ENCODE measurements at places on chromosomes 3 and 15. TPM values are rescaled to one million over a fixed set of nuclear protein-coding genes. Genes with fewer than 3 reads are reported as not detected.

- DNase-seq = no peak
These were observed 26.8 kb upstream of the SLCO2A1 start for GRCh38 chr3:134056464-134056891.

Gene ANKRD63
- not detected for total RNA-seq

- DNase-seq = no peak
These were observed 23.5 kb downstream of the TMEM43 start for GRCh38 chr3:14148041-14148985.

- DNase-seq = no peak
These were observed 28.6 kb downstream of the SOX14 start for GRCh38 chr3:137792626-137793271.

Gene NEK10
- total RNA-seq = 0.76 TPM

GRCh38 chr3:16279010-16279801, 14.2 kb downstream of the OXNAD1 start:
- no peak for DNase-seq

DNA sequence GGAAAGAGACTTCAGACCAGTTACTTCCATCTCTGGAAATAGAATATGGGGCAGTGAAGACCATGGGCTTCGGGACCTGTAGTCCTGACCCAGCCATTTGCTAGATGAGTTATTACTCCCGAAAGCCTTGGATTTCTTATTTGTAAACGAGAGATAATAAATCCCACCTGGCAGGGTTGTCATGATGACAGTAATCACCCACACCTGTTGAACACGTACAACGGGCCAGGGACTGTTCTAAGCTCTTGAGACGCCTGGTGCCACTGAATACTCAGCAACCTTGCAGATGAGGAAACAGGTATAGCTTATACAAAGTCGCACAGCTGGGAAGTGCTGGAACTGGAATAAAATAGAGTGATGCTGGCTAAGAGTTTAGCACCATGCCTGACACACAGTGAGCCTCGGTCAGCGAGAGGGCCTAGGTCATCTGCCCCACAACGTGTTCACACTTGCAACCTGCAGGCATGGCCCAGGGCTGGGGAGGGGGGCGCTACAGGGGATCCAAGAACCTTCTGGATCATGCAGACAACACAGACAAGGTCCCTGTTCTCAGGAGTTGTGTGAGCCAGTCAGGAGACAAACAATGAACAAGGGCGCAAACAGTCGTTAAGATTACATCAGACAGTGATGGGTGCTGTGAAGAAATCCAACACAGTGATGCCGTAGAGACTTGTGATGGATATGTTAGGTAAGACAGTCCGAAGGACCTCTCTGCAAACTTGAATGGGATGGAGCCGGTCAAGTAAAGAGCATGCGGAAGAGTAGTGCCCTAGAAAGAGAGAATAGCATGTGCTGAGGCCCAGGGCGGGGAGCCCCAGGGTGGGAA, 89.2 kb downstream of the CORO2B start:
- DNase-seq = no peak

DNA sequence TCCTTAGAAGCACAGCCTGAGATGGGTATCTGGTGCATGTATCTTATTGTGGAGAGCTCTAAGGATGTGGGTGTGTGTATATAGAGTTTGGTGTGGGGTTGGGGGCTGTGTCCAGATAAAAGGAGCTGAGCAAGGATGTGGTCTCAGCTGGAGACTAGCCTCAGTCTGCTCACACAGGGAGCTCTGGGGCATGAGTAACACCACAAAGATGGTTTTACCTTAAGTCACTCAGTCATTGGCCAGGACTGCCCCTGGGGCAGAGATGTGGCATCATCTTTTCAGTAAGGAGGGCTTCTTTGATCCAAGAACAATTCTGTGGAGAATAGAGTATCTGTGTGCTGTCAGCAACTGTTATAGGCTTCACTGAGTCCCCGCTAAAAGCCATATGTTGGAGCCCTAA, 163.4 kb upstream of the NUDT16 start:
- DNase-seq = no peak

DNA sequence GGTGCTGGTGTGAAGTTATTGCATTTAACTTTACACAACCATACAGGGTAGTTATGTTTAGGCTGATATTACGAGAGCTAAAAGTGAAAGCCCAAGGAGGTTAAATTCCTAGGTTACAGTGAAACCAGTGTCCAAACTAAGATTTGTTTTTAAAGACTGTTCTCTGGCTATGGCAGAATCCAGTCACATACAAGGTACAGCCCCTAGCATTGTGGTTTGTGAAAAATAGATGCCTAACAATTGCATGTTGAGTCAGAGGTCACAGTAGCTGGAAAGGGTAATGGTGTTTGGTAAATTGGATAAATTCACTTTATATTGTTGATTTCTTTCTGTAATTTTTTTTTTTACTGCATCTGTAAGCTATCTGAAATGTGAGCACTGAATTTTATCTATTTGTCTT, 614.6 kb upstream of the TBL1XR1 start:
- no peak for DNase-seq

DNA sequence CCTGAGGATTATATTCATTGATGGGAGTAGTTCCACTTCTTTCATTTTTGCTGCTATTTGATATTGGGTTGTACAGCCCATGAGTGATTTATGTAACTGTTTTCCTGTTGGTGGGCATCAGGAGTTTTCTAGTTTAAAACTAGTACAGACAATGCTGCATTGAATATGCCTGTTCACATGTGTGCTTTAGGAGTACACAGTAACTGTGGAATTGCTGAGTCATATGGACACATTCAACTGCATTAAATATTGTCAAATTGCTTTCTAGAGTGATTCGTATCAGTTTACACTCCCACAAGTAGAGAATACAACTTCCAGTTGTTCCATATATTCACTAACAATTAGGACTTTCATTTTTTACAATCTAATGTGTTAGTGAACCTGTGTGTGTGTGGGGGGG, 59.8 kb upstream of the THSD4 start:
- no peak for DNase-seq

DNA sequence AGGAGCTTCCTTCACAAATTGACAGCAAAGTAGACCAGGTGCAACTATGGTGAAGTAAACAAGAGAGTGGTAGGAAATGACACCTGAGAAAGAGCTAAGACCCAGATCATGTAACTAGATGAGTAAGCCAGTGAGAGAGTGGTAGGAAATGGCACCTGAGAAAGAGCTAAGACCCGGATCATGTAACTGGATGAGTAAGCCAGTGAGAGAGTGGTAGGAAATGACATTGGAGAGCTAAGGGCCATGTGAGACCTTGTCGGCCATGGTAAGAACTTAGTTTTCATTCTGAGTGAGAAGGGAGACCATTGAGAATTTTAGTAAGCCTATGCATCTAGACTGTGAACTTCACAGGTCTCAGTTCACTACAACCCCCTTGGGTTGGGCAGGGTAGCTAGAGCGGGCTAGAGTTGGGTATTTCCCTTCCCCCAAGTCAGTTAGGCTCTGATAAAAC, 5.4 kb upstream of the SENP7 start:
- no peak for DNase-seq

Gene UBXN7
- total RNA-seq = 10.9 TPM

- DNase-seq = peak; percentile 37
These were observed 64.3 kb downstream of the CMTM8 start for GRCh38 chr3:32302601-32303398.

DNA sequence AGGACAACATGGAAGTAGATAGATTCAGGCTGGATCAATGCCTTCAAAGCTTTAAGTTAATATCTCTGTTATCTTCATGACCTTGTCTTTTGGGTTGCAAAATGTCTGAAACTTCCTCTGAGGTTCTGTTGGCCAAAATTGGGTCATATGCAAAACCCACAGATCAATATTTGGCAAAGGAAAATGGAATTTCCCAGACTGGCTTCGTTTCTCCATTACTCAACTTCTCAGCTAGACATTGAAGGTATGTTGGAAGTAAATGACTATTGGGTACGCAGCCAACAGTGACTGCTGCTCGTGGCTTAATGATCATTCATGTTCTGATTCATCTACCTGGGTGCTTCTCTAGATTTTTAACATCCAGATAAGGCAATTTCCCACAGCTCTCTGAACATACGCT, 675.4 kb upstream of the SGO1 start:
- DNase-seq = no peak

Gene SLCO2A1
- total RNA-seq = 1.5 TPM

DNA sequence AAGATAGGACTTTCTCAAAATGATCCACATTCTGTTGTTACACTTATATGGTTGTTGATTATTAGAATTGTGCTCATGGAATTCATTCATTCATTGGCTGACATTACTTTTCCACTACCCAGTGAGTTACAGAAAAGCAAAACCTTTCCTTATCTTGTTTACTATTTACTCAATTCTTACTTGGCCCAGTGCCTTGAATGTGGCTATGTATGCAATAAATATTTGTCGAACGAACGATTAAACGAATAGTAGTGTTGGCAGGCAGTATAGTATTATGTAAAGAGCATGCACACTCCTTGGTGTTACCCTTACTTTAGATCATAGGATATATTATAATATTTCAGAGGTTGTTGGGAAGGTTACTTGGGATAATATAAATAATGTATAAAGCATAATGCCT, 31.0 kb downstream of the CTDSPL2 start:
- no peak for DNase-seq

DNA sequence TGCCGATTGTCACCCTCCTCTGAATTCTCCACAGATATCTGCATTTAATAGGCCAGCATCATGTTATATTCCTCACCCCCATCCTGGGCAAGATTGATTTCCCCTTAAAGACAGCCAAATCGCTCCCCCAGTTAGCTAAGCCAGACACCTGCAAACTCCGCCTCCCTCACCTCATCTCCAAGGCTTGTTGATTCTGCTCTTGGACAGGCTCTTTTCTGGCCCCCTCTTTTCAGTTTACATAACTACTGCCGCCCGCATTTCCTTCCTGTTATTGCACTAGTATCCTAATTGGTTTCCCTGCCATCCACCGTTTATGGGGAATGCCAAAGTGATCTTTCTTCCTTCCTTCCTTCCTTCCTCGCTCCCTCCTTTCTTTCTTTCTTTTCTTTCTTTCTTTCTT, 214.7 kb upstream of the MRPL3 start:
- no peak for DNase-seq

- DNase-seq = no peak
These were observed 75.5 kb downstream of the DCLK3 start for GRCh38 chr3:36688815-36689214.

DNA sequence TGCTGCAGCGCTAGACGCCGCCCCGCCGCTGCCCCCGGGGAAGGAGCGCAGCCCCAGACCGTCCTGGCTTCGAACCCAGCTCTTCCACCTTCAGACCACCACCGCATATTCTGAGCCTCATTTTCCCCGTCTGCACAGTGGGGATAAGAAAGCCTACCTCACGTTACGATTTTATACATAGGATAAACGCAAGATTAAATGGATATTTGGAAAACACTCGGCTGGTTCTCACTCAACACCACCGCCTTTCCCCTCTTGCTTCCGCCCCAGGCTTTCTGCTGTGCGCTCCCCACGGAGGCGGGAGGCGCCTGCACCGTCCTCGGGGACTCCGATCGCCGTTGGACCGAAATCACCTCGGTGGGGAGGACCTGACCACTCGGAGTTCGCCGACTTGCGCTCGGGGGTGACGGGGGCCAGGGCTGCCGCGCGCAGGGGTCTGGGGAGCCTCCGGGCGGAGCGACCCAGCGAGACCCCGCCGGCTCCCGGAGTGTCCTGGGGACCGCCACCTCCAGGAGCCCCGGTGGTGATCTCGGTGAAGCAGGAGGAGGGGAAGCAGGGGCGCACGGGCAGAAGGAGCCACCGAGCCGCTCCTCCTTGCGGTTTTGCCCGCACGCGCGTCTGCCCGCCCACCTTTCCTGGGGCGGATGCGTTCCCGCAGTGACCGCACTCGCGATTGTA, 4.0 kb downstream of the FBXL22 start:
- DNase-seq = no peak

DNA sequence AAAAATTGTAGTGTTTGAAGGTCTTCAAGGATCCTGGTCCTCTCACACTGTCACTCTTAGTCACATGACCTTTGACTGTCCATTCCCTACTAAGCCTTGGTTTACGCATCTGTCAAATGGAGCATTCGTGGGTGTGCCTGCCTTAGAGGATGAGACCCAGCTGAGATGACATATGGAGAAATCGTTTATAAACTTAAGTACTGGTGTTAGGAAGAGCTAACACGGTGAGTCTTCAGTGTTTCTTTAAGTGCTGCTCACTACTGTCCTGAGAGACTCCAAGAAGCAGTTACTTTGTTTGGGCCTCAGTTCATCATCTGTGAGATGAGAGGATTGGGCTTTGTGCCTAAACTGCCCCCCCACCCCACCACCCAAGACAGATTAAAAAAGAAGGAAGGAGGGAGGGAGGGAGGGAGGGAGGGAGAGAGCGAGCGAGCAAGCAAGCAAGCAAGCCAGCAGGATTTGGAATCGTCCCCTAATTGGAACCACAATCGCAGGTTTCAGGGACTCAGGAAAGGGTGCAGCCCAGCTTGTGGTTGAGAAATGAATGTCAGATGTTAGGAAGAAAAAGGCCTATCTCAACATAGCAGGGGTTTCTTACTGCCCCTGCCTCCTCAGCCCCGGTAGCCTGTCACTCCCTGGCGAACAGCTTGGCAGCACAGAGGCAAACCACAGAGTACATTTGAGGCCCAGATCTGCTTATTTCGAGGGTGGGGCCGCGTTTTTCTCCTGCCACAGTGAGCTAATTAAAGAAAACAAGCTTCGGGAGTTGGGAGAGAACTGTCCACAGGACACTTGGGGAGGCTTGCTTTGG, 32.7 kb downstream of the SMAD3 start:
- no peak for DNase-seq

Gene CIDEC
- total RNA-seq = 0.14 TPM

- DNase-seq = no peak
These were observed 93.8 kb upstream of the UBE2E1 start for GRCh38 chr3:23711916-23712494.

GRCh38 chr3:177358091-177358976, 161.1 kb upstream of the TBL1XR1 start:
- peak; percentile 63 for DNase-seq

DNA sequence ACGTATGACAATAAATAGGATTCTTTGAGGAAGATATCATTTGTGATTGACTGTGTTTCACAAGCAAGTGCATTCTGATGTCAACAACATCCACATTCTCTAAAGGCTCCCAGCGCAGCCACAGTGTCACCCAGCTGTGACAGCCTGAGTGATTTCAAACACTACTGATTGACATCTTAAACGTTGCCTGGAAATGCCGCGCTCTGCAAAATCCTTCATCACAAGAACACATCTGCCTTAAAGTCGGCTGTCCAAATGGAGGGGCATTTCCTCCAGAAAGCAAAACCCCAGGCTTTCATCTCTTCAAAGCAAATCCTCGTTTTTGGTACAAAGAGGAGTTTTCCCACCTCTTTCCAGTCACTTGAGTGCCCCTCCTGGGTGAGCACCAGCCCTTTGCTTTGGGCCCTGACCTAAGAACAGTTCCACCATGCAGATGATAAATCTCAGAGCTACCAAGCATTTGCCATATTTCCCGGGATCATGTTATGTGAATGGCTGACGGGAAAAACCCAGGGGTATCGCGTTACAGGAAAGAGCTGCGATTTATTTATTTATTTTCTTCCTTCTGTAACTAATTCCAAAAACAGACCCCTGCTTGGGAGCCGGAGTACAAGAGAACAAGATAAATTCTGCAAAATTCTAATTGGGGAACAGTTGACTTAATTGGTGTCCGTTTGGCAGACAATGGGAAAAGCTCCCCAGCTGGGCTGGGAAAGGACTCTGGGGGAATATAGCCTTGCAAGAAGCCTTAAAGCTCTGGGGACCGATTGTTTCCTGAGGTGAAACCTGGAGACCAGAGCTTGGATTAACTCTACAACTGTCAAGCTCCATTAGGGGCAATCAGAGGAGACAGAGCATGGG, 703.8 kb upstream of the NR2F2 start:
- no peak for DNase-seq

- DNase-seq = no peak
These were observed 168.4 kb upstream of the VEPH1 start for GRCh38 chr3:157671656-157672055.

Gene PPARG
- 4.3 TPM for total RNA-seq

Measured in thymus (tissue), 14 donors.